Spinal cord (tissue), 10 donors: ENCODE measurements at places on chromosomes 5 and 9.

GRCh38 chr9:22307013-22307711 lies 139.5 kb upstream of the DMRTA1 start:
- DNase-seq: no peak

DNA sequence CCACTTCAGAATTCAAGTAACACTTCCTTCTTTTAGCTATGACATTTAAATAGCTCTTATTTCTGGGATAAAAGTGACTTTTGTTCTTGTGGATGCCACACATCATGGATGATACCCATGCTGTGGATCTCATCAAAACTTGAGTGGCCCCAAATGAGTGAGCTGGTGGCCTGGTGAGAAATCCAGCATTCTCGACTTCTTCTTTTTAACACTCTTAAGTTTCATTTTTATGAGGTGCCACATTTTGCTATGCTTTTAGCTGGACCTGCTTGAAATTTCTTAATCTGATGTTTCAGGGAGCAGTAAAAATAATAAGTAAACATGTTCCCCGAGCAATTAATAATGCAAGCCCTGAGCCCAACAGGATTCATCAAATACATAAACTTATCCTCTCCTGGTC lies 384.8 kb upstream of the MEF2C start:
- no peak for DNase-seq

DNA sequence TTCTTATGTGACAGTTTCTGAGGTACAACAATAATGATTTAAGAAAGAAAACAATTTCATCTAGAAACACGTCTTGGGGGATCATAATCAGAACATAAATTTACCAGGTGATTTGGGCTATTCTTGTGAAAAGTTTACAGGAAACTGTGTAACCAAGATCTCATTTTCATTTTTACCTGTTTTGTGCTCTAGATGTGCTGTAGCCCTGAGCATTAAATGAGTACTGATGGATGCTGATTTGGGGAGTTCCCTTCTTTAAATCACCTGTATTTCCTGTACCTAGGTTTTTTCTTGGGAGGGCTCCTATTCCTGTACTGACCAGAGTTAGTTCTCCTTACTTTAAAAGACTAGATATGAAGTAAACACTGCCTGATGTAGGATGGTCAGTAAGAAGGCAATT lies 12.7 kb downstream of the MATR3 start:
- no peak for DNase-seq

- DNase-seq: no peak
Measured at GRCh38 chr5:98517560-98518366, 255.7 kb upstream of the RGMB start.

- DNase-seq: no peak
Measured at GRCh38 chr9:73773896-73774295, 622.2 kb downstream of the ANXA1 start.

- DNase-seq: peak; percentile 68
Measured at GRCh38 chr5:78907255-78907891, 77.7 kb downstream of the ARSB start.

- DNase-seq: no peak
Measured at GRCh38 chr9:13934416-13934815, 379.5 kb downstream of the NFIB start.

- DNase-seq: no peak
Measured at GRCh38 chr5:107469485-107470294, 201.0 kb downstream of the EFNA5 start.

DNA sequence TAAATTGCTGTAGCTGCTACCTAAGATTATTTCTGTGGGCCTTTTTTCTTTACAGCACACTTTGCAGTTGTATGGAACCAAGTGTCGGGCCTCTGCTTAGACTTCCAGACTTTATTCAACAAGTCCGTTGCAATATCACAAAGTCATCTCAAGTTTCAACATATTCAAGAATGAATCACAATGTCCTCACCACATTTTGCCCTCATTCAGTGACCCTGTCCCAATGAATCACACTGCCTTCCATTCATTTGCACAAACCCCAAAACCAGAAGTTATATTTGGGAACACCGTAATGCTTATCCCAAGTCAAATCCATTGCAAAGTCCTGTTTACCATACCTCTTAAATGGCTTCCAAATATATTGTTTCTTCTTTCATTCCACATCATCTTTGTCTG lies 439.6 kb downstream of the CSNK1G3 start:
- DNase-seq: no peak

GRCh38 chr5:136522217-136522956 lies 157.0 kb upstream of the TRPC7 start:
- DNase-seq: no peak

GRCh38 chr9:136820971-136821825 lies 13.4 kb downstream of the RABL6 start:
- peak; percentile 76 for DNase-seq

- no peak for DNase-seq
Measured at GRCh38 chr5:151173711-151174611, 16.4 kb upstream of the ANXA6 start.

GRCh38 chr5:132050136-132050535 lies 10.3 kb upstream of the IL3 start:
- no peak for DNase-seq

DNA sequence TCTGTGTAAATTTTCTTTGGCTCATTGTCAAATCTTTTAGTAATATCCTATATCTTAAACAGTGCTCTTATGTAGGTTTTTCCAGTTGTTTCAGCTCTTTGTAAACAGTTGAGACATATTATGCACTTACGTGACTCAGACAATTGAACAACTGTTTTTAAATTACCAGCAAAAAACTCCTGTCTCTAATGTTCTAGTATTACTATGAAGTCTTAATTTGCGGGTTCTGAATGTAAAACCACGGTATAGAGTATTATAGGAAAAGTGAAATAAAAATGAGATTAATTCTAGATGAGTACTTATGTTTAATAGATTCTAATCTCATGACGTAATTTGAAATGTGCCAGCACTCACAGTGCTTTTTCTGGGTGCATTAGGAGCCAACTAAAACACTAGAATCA lies 136.0 kb downstream of the GDNF start:
- no peak for DNase-seq

GRCh38 chr9:19174127-19174912 lies 47.0 kb upstream of the PLIN2 start:
- peak; percentile 86 for DNase-seq

GRCh38 chr9:134681061-134681661 lies 39.6 kb downstream of the COL5A1 start:
- DNase-seq: peak; percentile 45

- DNase-seq: no peak
Measured at GRCh38 chr9:105245891-105246161, 1.4 kb downstream of the SLC44A1 start.

DNA sequence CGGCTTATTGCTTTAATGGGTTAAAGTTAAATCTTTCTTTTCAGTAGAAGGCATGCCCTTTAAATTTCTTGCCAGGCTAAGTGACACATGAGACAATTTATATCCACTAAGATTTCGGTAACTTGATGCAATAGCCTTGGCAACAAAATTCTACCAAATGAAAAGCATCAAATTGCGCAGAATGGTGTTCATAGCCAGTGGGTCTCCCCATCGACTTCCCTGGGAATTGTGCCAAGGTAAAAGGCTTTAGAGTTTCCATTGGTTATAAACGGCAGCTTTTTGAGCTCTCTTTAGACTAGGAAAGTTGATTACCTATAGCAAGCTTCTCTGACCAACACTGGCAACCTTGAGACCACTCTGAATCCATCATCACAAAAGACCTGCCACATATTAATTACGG lies 358.4 kb downstream of the ARRDC3 start:
- DNase-seq: no peak

DNA sequence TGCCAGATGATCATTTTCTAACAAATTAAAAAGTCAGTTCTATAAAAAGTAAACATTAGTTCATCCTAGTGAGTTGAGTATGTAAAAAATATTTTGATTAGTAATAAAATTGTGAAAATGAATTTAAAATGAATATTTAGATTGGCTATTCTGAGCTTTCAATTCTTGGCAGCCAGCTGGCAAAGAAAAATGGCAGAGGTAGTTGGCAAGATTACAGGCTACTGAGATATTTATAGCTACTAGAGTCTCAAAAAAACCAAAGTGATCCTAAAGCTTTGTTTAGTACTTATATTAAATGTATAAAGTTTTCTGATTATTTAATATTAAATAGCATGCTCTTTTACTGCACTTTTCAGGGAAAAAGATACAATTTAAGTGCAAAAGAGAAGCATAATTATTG lies 25.0 kb downstream of the SGTB start:
- DNase-seq: no peak

DNA sequence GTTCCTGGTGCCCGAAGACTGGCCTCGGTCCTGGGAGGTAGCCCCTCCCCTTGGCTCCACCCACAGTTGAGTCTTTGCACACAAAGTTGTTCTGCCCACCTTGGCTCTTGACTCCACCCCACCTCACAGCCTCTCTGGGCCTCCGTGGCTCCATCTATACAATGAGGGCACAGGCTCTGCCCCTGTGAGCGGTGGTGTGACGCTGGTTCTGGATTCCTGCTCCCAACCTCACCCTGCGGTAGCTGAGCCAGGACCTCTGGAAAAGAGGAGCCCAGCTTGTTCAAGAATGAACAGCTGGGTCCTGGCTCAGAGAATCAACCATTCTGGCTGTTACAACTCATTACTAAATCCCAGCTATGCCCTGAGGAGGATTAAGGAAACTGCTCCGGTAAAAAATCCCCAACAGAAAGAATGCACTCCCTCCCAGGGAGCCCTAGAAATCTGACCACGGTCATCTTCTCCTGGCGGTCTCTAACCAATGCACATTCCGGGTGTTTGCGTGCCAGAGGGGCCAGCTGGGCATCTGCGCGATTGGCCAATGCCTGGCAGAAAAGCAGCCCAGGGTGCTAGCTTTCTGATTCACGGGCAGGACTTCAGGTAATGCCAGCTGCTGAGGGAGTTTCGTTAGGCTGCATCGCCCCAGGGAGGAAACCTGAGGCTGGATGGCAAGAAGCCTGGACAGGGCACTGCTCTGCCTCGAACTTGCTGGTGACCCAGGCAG lies 9.9 kb upstream of the GRHPR start:
- DNase-seq: no peak
